Body of pancreas (tissue), 4 donors: ENCODE measurements at places on chromosomes 5 and 9. TPM values are rescaled to one million over a fixed set of nuclear protein-coding genes. Genes with fewer than 3 reads are reported as not detected.

DMRT2 gene
- not detected for total RNA-seq

GRCh38 chr5:65198456-65199120, 283.1 kb downstream of the ADAMTS6 start:
- DNase-seq: no peak

JAKMIP2 gene
- 1.3 TPM for total RNA-seq

TRIM36 gene
- total RNA-seq: 2.9 TPM
